ENCODE measurements at places on chromosomes 12 and 14. TPM values are rescaled to one million over a fixed set of nuclear protein-coding genes. Genes with fewer than 3 reads are reported as not detected.

DNA sequence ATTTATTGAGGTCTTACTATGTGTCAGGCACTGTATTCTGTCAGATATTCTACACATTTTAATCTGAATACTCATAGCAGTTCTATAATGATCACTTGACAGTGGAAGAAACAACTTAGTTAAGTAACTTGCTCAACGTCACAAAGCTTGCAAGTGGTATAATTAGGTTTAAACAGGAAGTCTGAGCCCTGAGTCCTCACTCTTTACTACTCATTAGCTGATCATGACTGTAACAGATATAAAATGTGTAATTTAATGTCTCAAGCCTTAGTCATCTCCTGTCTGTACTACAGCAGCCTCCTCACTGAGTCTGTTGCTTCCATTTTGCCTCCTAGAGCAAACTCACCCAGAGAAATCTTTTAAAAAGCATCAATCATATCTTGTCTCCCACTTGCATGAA, 38.9 kb downstream of the PPP4R4 start:
- DNase-seq: no peak

SMARCC2 gene
- 147 TPM for total RNA-seq

DNA sequence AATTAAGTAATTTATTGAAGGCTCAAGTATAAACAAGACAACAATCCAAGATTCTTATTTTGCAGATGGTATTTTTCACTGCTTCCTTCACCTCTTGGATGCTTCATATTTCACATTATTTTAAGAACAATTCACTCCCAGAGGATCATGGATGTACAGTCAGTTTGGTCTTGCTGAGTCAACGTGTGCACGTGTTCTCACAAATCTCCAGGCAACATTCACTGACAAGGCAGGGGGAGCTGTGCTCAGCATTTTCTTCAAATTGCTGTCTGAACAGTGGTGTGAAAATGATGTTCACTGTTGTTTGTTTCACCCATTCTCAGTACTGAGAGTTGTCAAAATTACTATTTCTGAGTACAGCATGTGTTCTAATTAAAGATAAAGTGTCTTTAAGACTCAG, 118.3 kb upstream of the SLC38A4 start:
- DNase-seq: no peak

CLEC1B gene
- not detected for total RNA-seq

SMOC1 gene
- total RNA-seq: not detected

DNA sequence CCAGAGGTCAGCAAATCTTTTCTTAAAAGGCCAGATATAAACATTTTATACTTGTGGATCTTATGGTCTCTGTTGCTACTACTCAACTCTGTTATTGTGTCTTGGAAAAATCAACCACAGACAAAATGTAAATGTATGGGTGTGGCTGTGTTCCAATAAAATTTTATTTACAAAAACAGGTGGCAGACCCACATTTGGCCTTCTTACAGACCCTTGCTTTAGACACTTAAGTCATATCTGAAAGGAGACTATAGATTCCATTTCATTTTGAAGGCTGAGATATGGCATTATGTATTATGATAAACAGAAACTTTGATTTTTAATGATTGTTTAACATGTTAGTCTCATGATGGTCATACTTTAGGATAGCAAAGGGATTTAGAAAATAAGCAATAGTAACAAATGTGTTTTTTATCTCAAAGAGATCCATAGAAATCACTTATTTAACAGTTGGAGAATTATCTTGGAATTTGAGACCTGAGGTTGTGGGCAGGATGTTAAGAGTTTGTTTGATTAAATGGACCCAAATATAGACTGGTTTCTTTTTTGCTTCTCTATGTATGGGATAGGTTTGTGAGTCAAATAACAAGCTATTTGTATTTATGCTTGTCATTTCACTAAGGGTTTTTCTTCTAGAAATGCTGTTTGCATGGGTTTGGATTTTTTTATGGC, 51.2 kb downstream of the PPFIBP1 start:
- DNase-seq: no peak

GRCh38 chr12:93502802-93503623, 35.7 kb downstream of the MRPL42 start:
- peak; percentile 71 for DNase-seq
